ENCODE measurements at places on chromosomes 1 and 21.

GRCh38 chr21:44761011-44761729 is 40.5 kb downstream of the UBE2G2 start:
- DNase-seq: no peak

DNA sequence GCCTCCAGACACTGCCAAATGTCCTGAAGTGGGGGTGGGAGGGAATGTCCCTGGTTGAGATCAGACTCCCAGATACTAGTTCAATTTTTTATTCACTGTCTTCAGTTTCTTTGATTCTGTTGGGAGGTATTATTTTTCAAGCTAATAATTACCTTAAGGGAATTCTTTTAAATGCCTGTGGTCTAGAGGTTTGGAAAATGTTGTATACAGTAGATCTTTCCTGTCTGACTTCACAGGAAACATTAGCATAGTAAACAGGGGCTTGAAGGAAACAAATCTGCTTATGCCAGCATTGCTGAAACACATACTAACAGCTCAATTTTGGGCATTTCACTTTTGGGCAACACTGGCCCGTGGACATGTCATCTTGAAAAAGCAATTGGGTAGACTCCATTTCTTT is 84.3 kb upstream of the HP1BP3 start:
- no peak for DNase-seq

DNA sequence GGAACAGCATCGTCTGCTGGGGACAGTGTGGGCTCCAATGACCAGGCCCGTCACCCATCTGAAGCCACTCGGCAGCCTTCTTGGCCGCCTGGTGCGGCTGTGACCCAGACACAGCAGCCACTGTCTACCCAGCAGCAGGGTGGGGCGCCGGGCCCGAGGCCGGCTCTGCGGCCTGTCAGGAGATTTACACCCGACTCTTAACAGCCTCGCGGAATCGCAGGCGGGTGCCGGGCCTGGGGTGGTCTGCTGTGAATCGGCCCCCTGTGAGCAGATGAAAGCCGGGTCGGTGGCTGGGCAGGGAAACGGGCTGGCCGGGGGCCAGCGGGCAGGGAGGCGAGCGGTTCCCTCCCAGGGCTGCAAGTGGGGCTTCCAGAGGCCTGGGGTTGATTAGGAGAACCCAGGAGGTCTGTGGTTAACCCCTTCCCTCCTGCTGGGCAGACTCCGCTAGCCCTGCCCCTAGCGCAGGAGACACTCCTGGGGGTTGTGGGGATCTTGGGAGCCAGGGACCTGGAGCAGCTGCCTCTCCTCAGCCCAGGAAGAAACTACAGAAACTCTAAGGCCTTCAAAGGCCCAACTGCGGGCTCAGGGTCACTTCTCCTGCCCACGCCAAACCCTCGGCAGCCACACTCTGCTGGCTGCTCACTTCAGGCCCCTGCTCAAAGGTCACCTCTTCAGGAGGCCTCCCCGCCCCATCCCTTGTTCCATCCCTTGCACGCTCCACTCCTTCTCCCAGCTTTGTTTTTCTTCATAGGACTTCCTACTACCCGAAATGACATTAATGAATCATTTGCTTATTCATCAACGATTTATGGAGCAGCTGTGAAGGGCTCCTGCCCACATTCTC is 15.6 kb downstream of the RUNX3 start:
- no peak for DNase-seq

DNA sequence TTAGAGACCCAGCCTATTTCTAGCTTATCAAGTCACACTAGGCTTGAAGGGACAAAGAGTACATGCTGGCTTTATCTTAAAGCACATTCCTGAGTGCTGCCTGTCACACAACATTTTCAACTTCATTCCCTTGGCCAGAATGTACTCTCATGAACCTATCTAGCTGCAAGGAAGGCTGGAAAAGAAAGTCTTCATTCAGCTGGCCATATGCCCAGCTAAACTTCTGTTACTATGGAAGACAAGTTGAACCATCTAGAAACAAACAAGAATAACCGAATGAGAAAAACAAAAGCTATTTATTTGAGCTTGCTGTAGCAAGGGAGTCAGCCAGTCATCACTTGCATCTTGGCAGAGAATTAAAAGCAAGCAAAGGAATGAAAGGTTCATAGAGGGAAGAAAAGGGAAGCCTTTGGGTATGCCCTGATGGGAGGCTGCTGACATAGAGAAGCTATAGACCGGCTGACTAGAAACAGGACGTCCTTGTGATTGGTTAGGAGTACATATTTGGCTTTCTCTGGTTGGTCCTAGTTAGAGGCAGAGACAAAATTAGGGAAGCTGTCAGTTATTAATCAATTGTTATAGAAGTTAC is 108.4 kb downstream of the NEK7 start:
- DNase-seq: no peak

DNA sequence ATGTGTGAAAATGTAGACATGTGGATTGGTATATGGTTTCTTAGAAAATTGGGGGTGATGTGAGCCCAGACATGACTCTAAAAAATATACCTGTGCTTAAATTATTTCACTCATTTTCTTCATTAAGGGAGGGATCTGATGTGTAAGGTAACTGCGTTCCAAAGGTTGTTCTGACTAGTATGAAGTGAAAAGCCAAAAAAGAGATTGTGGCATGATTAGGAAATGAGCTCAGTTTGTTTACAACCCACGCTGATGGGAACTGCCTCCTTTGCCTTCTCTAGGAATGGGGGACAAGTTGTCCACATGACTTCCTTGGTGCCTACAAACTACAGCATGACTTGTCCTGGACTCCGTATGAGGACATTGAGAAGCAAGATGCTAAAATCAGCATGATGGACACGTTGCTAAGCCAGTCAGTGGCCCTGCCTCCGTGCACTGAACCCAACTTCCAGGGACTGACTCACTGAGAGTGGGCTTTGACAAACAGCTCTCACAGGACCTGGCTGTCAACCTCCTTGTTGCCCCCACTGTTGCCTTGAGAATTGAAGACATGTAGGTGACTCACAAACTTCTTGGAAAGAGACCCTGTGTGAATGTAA is 8.0 kb downstream of the C1orf50 start:
- no peak for DNase-seq
